ENCODE measurements at places on chromosomes 1 and 21.

DNA sequence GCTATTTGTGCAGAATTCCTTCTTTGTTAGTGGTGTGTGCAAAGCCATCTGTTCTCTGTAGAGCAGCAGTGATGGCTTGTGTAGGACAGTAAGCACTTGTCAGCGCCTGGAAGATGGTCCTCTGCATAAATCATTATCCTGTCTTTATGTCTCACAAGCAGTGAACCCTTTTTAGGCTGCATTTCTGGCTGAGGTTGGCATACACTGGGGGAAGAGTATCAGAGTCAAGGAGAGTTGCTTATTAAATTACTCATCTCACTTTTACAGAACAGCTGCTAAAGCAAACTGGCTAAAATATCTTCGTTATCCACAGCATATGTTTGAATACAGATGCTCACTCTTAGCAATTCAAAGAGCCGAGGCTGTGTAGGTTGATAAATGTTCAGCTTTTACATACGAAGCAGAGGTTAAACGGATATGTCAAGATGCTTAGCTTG lies 54.6 kb upstream of the NCAM2 start:
- DNase-seq = no peak

GRCh38 chr21:39107739-39108138 lies 75.5 kb downstream of the PSMG1 start:
- no peak for DNase-seq

DNA sequence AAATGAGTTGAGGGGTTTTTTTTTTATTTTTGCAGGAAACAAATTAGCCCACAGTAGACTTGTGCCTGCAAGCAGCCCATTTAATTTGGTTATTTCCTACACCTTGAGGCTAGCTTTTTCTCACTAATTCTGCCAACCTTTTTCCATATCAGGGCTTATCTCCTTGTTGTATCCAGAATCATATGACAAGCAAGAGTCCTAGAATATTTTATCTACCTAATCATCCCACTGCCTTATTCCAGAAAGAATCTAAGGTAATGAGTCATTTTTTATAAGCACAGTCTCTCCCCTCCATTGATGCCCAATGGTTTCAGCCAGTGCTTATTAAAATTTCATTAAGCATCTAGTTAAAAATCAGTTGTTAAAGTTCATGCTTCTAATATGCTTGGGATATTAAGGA lies 324.1 kb downstream of the BARHL2 start:
- DNase-seq = no peak

GRCh38 chr1:178388418-178389145 lies 108.2 kb downstream of the CLEC20A start:
- no peak for DNase-seq

DNA sequence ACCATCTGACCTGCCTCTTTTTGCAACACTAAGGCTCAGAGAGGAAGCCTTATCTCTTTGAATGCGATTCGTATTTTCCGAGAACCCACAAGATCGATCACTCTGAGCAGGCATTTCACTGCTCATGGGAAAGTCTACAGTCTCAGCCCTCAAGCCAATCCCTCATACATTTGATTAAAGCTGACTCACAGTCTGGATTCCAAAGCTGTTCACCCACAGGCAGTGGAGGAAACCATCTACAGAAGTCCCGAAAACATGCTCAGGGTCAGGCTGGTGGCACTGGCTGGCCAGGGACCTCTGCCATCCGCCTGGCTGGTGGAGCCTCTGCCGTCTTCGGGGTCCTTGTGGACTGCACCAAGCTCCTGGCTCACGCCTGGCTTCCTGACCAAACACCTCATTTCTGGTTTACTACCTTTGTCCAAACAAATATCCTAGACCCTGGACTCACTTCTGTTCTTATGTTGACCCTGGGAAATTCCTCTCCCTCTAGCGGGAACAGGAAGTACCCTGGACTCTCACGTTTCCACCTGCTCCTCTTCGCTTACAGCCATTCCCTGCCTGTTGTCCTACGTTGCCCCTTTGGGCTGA lies 650.0 kb downstream of the SMYD3 start:
- DNase-seq = no peak

- DNase-seq = no peak
Measured at GRCh38 chr1:29247044-29247443, 10.7 kb downstream of the PTPRU start.

GRCh38 chr1:14602136-14602535 lies 3.7 kb downstream of the KAZN start:
- no peak for DNase-seq

GRCh38 chr1:40309374-40310128 lies 7.5 kb downstream of the COL9A2 start:
- no peak for DNase-seq
